Bronchus fibroblast of lung (primary cell): ENCODE measurements at places on chromosomes 5 and 9. TPM values are rescaled to one million over a fixed set of nuclear protein-coding genes. Genes with fewer than 3 reads are reported as not detected.

Gene LSM11
- 1.6 and 2.2 TPM in 2 replicates for total RNA-seq

Gene PAPPA
- 11.1 and 11.3 TPM in 2 replicates for total RNA-seq

Gene ESM1
- total RNA-seq = 1.0 and 2.5 TPM in 2 replicates

Gene PCDHGB7
- total RNA-seq = 6.1 and 7.2 TPM in 2 replicates

Gene BSPRY
- not detected in 2 replicates for total RNA-seq

Gene HAVCR1
- not detected in 2 replicates for total RNA-seq

Gene FAM169A
- 0.89 and 2.5 TPM in 2 replicates for total RNA-seq

Gene AFAP1L1
- 11.8 and 12.2 TPM in 2 replicates for total RNA-seq

Gene PCDHB6
- total RNA-seq = not detected in 2 replicates

Gene HAPLN1
- 0.67 and 2.7 TPM in 2 replicates for total RNA-seq

Gene LCP2
- not detected in 2 replicates for total RNA-seq

Gene DPM2
- 30.9 and 38.5 TPM in 2 replicates for total RNA-seq

Gene ELOVL7
- total RNA-seq = 0.34 TPM in 1 of 2 replicates, not detected in the other

Gene SGCD
- total RNA-seq = 1.0 and 1.3 TPM in 2 replicates
